ENCODE measurements at places on chromosomes 3 and 15. TPM values are rescaled to one million over a fixed set of nuclear protein-coding genes. Genes with fewer than 3 reads are reported as not detected.

DNA sequence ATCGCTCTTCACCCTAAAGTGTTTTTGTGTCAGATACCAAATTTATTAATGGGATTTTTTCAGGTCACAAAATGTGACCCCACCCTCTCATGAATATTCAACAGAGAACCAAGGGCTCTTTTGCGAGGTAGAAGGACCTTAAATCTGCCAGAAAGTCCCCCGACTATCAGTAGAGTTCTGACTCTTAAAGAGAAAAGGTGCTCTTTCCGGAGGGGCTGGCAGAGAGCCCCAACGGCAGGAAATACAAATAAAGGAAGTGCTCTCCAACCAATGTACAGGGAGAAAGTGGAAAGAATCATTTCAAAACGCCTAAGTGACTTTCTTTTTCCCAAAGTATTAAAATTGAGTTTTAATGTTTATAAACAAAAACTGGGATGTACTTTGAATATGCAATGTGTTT is 517.2 kb downstream of the FOXP1 start:
- DNase-seq: no peak
- no peaks in the 10 kb centered on the region for H3K36me3 ChIP-seq
- peaks cover 36% of the 10 kb centered on the region for H3K4me1 ChIP-seq

DNA sequence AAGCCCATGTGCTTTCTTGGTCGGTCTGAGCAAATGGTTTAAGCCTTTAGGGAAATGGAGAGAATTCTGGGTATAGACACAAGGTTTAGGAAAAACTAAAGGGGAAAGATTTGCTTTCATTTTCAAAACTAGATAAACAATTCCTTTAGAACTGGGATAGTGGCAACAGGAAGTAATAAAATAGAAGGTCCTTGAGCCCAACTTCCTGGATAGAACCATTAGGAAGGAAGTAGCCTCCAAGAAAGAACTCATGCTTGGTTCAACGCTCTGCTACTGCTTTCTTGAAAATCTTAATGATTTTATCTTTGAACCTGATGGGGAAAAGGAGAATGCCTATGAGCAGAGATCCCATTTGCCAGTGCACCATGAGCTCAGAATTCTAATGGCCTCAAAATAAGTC is 147.0 kb upstream of the THRB start:
- H3K4me1 ChIP-seq: no peaks in the 10 kb centered on the region
- no peak for DNase-seq
- no peaks in the 10 kb centered on the region for H3K27me3 ChIP-seq
- no peak overlapping the region for H3K4me3 ChIP-seq
- no peak overlapping the region for H3K27ac ChIP-seq

DNA sequence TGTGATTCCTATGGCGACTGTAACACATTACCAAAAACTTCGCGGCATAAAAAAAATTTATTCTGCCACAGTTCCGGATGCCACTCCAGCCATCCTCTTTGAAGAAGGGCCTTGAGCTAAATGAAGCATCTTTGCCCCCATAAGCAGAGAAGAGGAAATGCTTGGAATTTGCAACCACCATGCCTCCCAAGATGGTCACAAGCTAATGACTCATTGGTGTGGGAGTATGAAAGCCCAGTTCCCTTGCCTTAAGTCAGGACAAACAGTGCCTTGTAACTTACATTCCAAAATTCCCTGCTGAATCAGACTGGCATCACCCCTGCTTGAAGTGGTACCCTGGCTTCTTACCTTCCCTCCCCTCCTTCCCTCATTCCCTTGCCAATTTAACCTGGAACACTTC is 1077.4 kb downstream of the EPHA3 start:
- DNase-seq: no peak
- H3K4me3 ChIP-seq: no peak overlapping the region
- H3K4me1 ChIP-seq: no peaks in the 10 kb centered on the region
- no peaks in the 10 kb centered on the region for H3K36me3 ChIP-seq

GRCh38 chr3:61820306-61820992 is 259.1 kb downstream of the PTPRG start:
- no peaks in the 10 kb centered on the region for H3K27me3 ChIP-seq
- H3K27ac ChIP-seq: no peak overlapping the region
- H3K36me3 ChIP-seq: no peaks in the 10 kb centered on the region

GRCh38 chr15:26662283-26662682 is 110.6 kb downstream of the GABRB3 start:
- H3K4me3 ChIP-seq: no peak overlapping the region
- H3K27me3 ChIP-seq: no peaks in the 10 kb centered on the region
- H3K36me3 ChIP-seq: no peaks in the 10 kb centered on the region
- H3K4me1 ChIP-seq: no peaks in the 10 kb centered on the region

- H3K27ac ChIP-seq: no peak overlapping the region
- H3K27me3 ChIP-seq: no peaks in the 10 kb centered on the region
- DNase-seq: no peak
- H3K36me3 ChIP-seq: no peaks in the 10 kb centered on the region
- no peak overlapping the region for H3K4me3 ChIP-seq
Measured at GRCh38 chr15:35842631-35843030, 296.7 kb upstream of the DPH6 start.

GRCh38 chr3:6750782-6751181 is 110.1 kb upstream of the GRM7 start:
- no peaks in the 10 kb centered on the region for H3K4me1 ChIP-seq
- H3K27ac ChIP-seq: no peak overlapping the region
- H3K27me3 ChIP-seq: no peaks in the 10 kb centered on the region
- H3K4me3 ChIP-seq: no peak overlapping the region
- DNase-seq: no peak

- H3K4me1 ChIP-seq: no peaks in the 10 kb centered on the region
- H3K4me3 ChIP-seq: no peak overlapping the region
- no peaks in the 10 kb centered on the region for H3K27me3 ChIP-seq
- H3K27ac ChIP-seq: no peak overlapping the region
Measured at GRCh38 chr3:174417573-174417972, 441.6 kb upstream of the NAALADL2 start.

DNA sequence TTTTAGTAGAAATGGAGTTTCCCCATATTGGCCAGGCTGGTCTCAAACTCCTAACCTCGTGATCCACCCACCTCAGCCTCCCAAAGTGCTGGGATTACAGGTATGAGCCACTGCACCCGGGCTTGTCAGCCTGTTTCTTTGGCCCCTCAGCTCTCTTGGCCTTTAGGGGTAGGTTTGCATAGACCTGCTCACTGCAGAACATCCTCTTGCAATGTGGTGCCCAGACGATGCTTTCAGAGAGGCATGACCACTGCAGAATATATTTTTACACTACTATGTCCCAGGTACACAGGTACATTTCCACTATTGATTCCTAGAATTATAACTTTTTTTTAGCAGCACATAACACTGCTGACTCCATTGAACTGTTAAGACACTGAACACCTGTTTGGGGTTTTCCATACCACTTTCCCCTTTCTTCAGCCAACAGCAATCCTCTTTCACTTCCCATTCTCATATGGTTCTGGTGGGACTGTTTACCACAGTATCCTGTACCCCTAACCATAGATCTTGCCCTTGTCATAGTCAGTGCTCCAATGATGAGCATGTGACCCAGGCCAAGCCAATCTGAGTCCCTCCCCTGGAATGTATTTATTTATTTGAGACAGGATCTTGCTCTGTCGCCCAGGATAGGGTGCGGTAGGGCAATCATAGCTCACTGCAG is 21.1 kb downstream of the CCDC32 start:
- no peak for DNase-seq
- H3K27me3 ChIP-seq: no peaks in the 10 kb centered on the region
- no peak overlapping the region for H3K27ac ChIP-seq
- H3K4me1 ChIP-seq: peaks cover 22% of the 10 kb centered on the region

DNA sequence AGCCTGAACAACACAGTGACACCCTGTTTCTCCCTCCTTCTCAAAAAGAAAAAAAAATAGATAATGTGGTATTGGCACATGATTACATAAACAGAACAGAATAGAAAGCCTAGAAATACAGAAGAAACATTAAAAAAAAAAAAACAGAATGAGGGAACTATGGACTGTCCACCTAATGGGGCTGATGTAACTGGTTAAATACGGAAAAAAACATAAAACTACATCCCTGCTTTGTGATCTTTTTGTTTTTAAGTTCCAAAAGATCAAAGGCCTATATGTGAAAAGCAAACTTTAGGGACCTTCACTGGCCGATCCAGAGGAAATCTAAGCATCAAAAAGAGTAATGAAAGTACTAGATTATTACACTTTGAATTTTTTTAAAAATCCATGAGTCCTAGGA is 17.2 kb downstream of the TMEM202 start:
- H3K36me3 ChIP-seq: no peaks in the 10 kb centered on the region
- no peak overlapping the region for H3K27ac ChIP-seq
- no peaks in the 10 kb centered on the region for H3K27me3 ChIP-seq
- H3K4me1 ChIP-seq: no peaks in the 10 kb centered on the region
- no peak overlapping the region for H3K4me3 ChIP-seq

- H3K27me3 ChIP-seq: no peaks in the 10 kb centered on the region
- peaks cover 24% of the 10 kb centered on the region for H3K4me1 ChIP-seq
- DNase-seq: no peak
- H3K4me3 ChIP-seq: peak overlapping the region; percentile 90
- peak overlapping the region; percentile 88 for H3K27ac ChIP-seq
Measured at GRCh38 chr3:10248984-10249748, 907 bp downstream of the TATDN2 start.

DNA sequence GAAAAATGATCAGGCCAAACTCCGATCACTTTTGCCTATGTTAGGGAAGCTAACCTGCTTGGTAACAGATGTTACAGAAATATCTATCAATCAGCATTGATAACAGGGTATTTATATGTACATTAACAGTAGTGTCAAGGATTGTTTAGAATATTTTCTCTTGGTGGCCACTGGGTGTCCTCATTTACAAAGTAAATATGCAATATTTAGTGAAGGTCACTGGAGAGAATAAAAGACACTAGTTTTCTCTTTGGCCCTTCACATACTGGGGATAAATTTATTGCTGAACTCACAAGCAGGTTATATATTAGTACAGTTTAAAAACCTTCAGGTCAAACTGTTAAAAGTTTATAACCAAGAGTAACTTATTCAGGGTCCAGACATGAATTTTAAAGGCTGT is 69.0 kb downstream of the TIGIT start:
- H3K36me3 ChIP-seq: no peaks in the 10 kb centered on the region
- H3K4me3 ChIP-seq: no peak overlapping the region
- DNase-seq: no peak
- peaks cover 60% of the 10 kb centered on the region for H3K4me1 ChIP-seq

DNA sequence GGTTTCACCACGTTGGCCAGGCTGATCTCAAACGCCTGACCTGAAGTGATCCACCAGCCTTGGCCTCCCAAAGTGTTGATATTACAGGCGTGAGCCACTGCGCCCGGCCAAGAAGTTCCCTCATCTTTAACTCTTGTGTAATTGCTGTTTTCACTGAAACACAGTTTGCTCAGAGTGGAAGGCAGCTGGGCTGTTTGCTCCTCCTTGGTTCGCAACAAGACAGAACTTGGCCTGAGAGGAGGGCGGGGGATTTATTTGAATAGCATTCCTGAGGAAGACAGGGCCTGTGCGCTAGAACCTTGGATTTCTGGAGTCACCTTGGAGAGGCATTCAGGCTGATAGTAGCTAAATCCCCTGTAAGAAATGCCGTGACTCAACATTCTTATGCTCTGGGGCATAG is 226.7 kb upstream of the MCTP2 start:
- no peaks in the 10 kb centered on the region for H3K27me3 ChIP-seq
- peak overlapping the region; percentile 46 for H3K27ac ChIP-seq
- peak; percentile 39 for DNase-seq
- no peaks in the 10 kb centered on the region for H3K36me3 ChIP-seq
- peaks cover 5% of the 10 kb centered on the region for H3K4me1 ChIP-seq

DNA sequence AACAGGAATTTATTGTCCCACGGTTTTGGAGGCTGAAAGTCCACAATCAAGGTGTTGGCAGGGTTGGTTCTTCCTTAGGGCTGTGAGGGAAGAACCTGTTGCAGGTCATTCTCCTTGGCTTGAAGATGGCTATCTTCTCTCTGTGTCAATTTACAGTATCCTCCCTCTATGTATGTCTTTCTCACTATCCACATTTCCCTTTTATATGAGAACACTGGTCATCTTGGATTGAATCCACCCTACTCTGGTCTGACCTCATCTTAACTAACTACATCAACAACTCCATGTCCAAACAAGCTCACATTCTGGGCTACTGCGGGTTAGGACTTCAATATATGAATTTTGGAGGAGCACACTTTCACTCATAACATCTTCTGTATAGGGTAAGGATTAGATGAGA is 61.9 kb downstream of the CLDN1 start:
- H3K27me3 ChIP-seq: no peaks in the 10 kb centered on the region
- no peaks in the 10 kb centered on the region for H3K36me3 ChIP-seq
- no peak overlapping the region for H3K27ac ChIP-seq
- DNase-seq: no peak

- H3K27me3 ChIP-seq: no peaks in the 10 kb centered on the region
- no peak for DNase-seq
- H3K36me3 ChIP-seq: no peaks in the 10 kb centered on the region
- H3K27ac ChIP-seq: no peak overlapping the region
- peaks cover 67% of the 10 kb centered on the region for H3K4me1 ChIP-seq
Measured at GRCh38 chr3:73031573-73032103, 29.8 kb upstream of the EBLN2 start.

GRCh38 chr3:170621256-170621655 is 35.4 kb upstream of the SLC7A14 start:
- no peaks in the 10 kb centered on the region for H3K36me3 ChIP-seq
- H3K27ac ChIP-seq: no peak overlapping the region
- H3K4me3 ChIP-seq: no peak overlapping the region
- DNase-seq: no peak
- H3K4me1 ChIP-seq: no peaks in the 10 kb centered on the region

DNA sequence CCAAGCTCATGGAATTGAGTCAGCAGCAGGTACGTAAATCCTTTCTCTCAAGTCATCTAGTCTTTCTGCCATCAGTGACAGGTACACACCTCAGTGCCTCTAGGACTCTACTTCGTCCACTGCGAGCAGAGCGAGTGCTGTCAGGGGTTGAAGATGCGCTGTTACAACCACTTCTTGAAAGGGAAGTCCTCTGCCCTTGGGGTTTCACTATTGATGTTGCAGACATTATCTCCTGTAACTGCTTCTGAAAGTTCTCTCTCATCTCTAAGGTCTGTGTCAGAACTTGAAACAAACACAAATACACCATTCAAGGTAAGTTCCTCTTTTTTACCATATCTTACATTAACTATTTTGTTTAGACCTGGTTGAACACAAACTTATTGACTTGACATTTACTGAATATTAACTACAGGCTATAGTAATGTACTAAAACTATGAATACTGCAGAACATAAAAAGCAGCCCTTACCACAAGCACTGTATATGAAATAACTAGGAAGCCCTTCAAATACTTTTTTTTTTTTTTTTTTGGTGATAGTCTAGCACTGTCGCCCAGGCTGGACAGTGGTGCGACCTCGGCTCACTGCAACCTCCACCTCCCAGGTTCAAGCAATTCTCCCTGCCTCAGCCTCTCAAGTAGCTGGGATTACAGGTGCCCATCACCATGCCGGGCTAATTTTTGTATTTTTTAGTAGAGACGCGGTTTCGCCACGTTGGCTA is 41.5 kb downstream of the TOPBP1 start:
- H3K4me3 ChIP-seq: no peak overlapping the region
- H3K4me1 ChIP-seq: no peaks in the 10 kb centered on the region
- DNase-seq: no peak
- peaks cover 63% of the 10 kb centered on the region for H3K36me3 ChIP-seq
- no peaks in the 10 kb centered on the region for H3K27me3 ChIP-seq

GOLGA8G gene
- total RNA-seq: not detected

IQCH gene
- total RNA-seq: 0.38 TPM

RTP1 gene
- total RNA-seq: not detected

ALCAM gene
- total RNA-seq: 3.5 TPM

ATP13A5 gene
- not detected for total RNA-seq

NR1I2 gene
- total RNA-seq: 0.18 TPM

TICRR gene
- not detected for total RNA-seq

LRRC49 gene
- 0.51 TPM for total RNA-seq

PTPRG gene
- total RNA-seq: 21.1 TPM

COL6A5 gene
- total RNA-seq: not detected

RTP3 gene
- not detected for total RNA-seq

GRAMD2A gene
- not detected for total RNA-seq

INSYN1 gene
- 11.6 TPM for total RNA-seq

Data from gastrocnemius medialis (tissue), 4 donors.